Fibroblast of skin of left biceps (primary cell): ENCODE measurements at places on chromosomes 16 and 17.

GRCh38 chr16:65967376-65967775 is 399.1 kb upstream of the CDH5 start:
- DNase-seq = peak; percentile 12

GRCh38 chr17:47291242-47291873 is 32.4 kb upstream of the EFCAB13 start:
- DNase-seq = no peak

DNA sequence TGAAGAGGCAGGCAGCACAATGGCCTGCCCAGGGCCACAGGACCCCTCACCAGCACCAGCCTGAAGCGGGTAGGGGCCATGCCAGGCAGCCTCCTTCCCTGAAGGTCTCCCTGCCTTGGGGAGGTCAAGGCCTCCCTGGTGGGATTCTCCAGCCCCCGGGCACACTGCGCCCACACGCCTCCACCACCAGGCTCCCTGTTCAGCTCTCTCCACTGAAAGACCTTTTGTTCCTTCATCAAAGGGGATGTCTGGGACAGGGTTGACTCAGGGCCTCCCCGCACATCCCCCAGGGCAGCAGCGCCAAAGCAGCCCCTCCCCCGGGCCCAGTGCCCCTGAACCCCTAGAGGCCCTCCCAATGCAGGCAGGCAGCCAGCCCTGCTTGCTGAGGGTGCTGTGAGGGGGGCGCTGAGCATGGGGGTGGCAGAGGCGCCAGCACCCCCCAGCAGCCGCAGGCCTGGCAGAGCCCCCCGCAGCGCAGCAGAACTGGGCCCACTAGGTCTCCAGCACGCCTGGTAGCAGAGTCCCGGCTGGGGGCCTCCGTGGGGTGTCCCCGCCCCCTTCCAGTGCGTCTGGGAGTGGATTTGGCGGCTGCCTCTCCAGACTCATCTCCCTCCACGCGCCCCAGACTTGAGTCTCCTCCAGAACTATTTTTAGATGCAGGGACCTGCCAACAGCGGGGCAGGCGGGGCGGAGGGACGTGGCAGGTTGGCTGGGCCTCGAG is 13.1 kb downstream of the BCAR1 start:
- peak; percentile 75 for DNase-seq

GRCh38 chr17:35238821-35239220 is 4.1 kb upstream of the SLFN5 start:
- DNase-seq = no peak

- peak; percentile 65 for DNase-seq
Observed at GRCh38 chr17:61662741-61663140, 71.7 kb upstream of the NACA2 start.

DNA sequence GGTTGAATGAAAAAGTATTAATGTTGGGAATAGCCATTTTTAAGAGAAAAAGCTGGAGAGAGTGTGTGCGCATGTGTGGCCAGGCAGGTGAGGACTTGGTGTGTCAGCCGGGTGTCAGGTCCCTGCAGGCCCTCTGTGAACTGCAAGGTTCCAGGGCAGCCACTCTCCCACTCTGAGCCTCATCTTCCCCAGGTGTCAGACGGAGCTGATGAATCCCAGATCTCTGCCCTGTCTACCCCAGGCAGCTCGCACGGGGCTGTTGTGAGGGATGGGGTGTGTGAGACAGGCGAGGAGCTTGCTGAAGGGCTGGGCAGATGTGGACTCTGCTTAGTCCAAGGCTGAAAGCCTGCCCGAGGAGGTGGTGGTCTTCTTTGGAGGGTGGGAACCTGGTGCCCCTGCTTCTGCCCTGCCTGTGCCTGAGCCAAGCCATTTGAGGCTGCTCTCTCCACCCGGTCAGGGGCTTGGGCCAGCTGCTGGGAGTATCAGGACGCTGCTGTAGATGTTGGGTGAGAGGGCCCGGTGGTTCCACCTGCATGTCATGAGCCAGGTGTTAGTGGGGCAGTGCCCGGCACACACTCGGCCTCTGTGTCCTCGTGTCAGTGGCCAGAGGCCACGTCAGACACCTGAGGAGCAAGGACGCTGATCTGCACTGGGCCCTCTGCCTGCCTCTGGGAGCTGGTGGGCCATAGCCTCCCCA is 122.4 kb downstream of the RAB11FIP4 start:
- no peak for DNase-seq

- DNase-seq = no peak
Observed at GRCh38 chr17:11274106-11274505, 33.1 kb downstream of the SHISA6 start.

DNA sequence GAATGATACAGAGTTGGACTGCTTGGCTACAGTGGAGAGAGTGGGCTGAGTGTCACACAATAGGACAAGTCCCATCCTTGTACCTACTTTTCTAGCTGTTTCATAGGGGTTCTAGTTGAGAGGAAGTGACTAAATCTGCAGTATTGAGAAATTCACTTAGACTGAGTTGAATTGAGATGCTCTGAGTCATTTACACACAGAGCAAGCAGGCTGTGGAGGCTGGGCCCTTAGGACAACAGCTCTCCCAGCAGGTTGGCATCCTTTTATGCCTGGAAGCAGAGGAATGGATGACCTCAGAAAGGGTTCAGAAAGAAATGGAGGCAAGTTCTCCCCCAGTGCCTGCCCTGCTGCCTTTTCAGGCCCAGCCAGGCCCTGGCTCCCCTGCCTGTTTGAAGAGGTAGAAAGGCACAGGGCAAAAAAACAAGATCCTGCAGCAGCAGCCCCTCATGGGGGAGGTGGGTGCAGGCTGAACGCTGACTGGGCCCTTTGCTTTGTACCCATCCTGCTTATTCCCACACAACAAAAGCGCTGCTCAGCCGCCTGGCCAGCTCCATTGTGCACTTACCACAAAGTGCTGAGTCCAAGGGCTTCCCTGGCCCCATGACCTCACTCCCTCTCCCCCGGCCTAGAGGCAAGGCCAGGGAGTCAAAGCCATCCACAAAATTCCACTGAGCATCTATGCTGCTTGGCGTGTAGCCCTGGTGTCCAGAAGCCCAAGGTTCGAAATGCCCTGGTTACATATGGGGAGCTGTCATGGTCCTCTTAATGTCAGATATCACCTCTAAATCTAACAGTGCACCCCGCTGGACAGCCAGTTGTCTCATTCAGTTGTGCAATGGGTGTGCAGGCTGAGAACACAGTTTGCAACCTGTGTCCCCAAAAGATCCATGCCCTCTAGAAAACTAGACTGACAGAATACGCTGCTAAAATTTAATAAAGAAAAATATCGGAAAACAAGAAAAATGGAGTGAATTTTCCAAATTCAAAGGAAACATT is 5.4 kb upstream of the CRYBA1 start:
- peak; percentile 90 for DNase-seq

GRCh38 chr17:27538156-27538955 is 82.1 kb downstream of the KSR1 start:
- DNase-seq = no peak

- no peak for DNase-seq
Observed at GRCh38 chr17:4674685-4674998, 29.3 kb downstream of the PELP1 start.

GRCh38 chr17:71765437-71765836 is 355.4 kb upstream of the SOX9 start:
- no peak for DNase-seq

- peak; percentile 42 for DNase-seq
Observed at GRCh38 chr16:85767531-85767930, 16.6 kb upstream of the C16orf74 start.

DNA sequence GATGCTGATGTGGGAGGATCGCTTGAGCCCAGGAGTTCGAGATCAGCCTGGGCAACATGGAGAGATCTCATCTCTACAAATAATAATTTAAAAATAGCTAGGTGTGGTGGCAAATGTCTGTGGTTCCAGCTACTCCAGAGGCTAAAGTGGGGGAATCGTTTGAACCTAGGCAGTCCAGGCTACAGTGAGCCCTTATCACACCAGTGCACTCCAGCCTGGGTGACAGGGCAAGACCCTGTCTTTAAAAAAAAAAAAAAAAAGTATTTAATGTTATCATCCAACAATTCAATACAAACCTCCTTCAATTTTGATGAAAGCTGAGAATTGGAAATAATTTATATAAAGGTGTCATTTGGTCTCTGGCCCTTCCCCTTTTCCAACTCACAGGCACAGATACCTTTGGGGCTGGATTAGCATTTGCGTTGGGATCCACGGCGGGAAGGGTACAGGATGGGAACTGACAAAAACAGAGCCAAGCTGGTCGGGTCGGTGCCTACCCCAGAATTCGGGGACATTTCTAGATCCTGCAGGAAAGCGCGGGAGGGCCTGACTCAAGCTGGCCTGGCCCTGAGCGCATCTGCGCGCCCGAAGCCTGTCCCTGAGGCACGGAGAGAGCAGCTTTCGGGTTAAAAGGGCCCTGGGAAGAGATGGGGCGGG is 860 bp upstream of the DCAF7 start:
- DNase-seq = no peak

DNA sequence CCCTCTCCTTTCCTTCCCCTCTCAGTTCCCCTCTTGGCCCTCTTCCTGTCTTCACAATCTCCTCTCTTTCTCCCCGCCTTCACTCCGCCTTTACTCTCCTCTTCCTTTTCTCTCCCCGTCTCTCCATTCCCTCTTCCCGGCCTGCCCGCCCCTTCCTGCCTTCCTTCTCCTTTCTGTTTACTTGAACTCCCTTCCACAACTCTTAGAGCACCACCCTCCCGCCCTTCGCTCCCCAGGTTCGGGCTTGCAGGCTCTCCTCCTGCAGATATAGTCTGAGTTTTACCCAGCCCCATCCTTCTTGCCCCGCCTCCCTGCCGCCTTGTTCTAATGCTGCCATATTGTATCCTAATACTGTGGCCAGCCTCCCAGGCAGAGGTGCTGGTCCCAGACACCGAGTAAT is 201.5 kb upstream of the N4BP1 start:
- DNase-seq = no peak

GRCh38 chr16:88055356-88055755 is 104.1 kb downstream of the BANP start:
- no peak for DNase-seq

DNA sequence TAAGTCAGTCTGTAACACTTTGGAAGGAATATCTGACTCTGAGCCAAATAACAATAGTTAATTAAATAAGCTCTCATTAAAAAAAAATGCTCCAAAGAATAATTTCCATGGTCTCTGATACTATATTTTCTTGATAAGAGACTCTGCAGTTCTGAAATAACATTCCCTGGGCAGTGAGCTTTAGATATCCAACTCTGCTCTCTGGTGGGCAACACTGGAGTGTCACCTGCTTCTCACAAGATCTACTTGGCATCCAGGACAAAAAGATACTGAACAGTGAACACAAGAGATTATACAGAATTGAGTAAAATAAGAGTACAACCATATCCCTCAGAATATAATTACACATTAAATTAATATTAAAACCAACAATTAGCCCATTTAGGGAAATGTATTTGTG is 13.7 kb downstream of the BLMH start:
- no peak for DNase-seq

DNA sequence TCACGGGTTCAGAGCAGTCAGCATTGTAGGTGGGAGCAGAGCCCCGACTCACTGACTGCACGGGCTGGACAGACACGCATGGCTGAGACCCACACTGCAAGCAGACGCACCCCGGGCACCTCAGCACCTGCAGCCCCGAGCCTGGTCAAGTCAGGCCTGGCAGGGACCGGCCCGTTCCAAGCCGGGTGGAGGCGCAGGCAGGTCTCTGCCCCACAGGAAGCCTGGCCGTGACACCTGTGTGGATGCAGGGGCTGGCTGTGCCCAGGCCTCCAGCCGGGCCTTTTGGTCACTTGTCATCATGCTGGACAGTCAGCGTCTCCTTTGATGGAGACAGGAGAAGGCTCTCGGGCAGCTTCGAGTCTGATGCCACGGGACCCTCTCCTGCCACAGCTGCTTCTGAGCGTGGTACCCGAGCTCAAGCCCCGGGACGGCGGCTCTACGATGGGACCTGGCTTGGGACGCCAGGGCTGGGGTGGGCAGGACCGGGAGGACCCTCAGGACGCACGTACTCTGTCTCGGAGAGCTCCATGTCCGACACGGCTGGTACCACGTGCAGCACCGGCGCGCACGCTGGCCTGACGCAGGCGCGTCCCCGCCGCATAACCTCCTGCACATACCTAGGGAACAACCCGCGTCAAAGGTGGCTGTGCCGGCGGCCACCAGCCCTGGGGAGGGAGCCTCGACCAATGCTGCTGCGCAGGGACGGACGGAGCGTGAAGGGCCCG is 7.9 kb downstream of the PDIA2 start:
- no peak for DNase-seq

GRCh38 chr16:86975445-86975844 is 341.7 kb downstream of the C16orf95 start:
- peak; percentile 79 for DNase-seq

GRCh38 chr17:31388770-31389656 is 2.5 kb upstream of the RAB11FIP4 start:
- DNase-seq = no peak

DNA sequence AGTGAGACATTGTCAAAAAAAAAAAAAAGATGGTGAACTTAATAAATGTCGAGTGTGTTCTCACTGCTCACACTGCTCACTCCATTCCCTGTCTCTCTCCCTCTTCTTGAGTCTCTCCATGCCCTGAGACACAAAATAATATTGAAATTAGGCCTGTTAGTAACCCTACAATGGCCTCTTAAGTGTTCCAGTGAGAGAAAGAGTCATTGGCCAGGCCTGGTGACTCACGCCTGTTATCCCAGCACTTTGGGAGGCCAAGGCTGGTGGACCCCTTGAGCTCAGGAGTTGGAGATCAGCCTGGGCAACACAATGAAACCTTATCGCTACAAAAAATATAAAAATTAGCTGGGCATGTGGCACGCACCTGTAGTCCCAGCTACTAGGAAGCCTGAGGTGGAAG is 16.2 kb upstream of the CSF3 start:
- no peak for DNase-seq

DNA sequence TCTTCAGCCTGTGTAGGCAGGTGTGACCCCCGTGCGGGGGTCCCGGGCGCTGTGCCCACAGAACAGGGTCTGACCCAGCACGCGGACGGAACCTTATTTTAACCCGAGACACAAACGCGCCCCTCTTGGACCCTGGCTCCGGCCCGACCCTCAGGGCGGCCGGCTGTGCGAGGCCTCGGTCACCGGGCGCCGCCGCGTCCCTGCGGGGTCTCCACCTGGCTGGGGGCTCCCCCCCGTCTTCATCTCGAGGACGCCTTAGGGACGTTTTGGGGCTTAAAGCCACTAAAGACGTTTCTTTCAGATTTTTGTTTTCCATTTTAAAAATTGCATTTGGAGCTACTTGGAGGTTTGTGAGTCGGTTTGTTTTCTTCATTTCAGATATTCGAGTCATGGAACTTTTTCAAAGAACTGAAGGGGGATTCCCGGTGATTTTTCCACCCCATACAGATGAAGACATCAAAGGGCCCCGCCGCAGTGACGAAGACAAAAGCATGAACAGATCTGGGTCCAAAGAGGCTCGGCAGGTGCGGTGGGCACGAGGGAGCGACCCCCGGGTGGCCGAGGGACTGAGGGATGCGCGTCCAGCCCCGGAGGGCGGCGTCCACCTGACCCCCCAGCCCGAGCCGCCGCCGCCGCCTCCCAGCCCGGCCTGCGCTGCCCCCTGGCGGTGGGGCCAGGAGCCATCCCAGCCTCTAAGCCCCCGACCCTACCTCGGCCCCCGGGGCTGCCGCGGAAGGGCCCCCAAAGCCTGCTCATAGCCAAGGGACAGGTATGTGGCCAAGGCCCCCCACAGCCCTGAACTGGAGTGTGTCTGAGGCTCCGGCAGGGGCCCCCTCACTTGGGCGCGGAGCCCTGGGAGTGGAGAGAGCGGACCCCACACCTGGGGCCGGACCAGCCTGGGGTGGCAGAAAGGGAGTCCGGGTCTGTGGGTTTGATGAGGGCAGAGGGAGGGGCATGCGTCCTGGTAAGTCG is 3.8 kb upstream of the CD7 start:
- DNase-seq = no peak

GRCh38 chr17:82959242-82959930 is 119.6 kb upstream of the ZNF750 start:
- no peak for DNase-seq
